ENCODE measurements at places on chromosomes 11 and 22. TPM values are rescaled to one million over a fixed set of nuclear protein-coding genes. Genes with fewer than 3 reads are reported as not detected.

Gene RAB3IL1
- 1.6 TPM for total RNA-seq

Gene CCDC73
- total RNA-seq = 0.14 TPM

Gene OR2D2
- not detected for total RNA-seq

DNA sequence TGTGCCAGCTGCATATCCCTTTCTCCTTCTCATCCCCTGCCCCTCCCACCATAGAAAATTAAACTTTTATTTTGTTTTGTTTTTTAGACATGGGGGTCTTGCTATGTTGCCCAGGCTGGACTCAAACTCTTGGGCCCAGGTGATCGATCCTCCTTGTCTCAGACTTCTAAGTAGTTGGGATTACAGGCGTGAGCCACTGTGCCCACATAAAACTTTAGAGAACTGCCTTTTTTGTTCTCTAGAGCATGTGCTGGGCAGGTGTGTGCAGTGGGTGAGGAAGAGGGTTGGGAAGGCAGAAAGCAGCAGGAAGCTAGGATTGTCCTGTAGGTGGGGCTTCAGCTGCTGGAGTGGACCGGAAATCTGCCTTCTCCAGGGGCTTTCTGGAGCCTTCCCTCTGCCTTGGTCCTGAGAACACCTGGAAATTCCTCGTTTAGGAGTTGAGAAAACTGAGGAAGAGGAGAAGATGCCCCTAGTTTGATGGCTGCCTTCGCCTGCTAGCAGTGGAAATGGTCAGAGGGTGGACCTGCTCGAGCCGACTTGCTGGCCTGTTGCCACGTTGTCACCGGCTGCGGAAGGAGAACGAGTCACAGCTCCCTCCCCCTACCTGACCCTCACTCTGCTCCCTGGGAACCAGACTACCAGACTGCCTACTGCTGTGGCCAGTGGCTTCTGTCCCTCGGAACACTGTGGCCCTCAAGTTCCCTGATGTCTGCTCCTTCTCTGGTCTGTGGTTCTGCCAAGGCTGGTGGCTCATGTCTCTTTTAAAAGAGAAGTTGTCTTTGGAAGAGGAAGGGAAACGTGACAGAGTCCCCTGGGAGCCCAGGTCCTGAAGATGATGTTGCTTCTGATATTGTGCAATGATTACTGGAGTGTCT is 4.0 kb downstream of the ST14 start:
- H3K4me3 ChIP-seq = no peak overlapping the region
- peaks cover 10% of the 10 kb centered on the region for H3K4me1 ChIP-seq
- H3K36me3 ChIP-seq = no peaks in the 10 kb centered on the region

DNA sequence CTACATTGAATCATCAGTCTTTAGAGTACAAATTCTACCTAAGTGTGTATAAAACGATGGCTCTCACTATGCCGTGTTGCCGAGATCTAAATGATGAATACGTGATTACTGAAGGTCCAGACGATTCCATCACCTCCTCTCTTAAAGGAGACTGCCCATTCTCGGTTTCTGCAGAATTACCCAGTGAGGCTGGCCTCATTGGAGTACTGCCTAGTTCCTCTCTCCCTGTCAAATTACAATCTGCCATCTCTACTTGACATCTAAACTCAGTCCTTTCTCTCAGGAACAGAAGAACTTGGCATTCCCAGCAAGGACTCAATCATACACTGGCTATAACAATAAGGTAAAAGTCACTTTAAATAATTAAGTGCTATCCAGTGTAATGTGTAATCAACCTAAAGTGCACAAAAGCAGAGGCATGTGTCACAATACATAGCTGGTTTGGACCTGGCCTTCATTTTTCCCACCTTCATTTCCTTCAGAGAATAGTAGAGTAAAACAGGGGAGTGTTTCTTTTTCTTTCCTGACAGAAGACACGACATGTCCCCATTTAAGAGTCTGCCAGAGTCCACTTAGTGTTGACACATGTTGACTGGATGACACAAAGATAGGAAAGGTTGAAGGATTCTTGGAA is 634.1 kb downstream of the LRRC4C start:
- H3K4me3 ChIP-seq = no peak overlapping the region
- H3K27ac ChIP-seq = no peak overlapping the region
- H3K36me3 ChIP-seq = no peaks in the 10 kb centered on the region
- H3K27me3 ChIP-seq = no peaks in the 10 kb centered on the region

All from activated naive CD8-positive, alpha-beta T cell treated with anti-CD3 and anti-CD28 coated beads, Interleukin-2, amount 10 ng/mL, durations not matched to agents 7 days and 5 days (primary cell).